ENCODE measurements at places on chromosomes 7 and 10.

- DNase-seq, result no peak
Observed at GRCh38 chr7:42159130-42159529, 77.9 kb downstream of the GLI3 start.

DNA sequence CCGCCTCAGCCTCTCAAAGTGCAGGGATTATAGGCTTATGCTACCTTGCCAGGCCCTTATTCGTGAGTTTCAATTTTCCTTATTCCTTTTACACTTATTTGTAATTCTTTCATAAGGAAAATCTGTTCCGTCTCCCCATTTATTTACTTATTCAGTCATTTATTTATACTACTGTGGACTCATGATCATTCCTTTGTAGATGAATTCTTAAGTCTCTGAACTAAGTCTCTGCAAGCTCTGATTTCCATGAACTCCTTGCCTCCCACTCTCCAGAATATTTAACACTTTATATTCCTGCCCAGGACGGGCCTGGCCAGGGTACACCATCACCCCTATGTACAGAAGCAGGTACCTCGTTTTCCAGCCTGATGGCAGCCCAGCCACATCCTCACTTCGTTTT lies 39.4 kb downstream of the PFKFB3 start:
- DNase-seq, result no peak

DNA sequence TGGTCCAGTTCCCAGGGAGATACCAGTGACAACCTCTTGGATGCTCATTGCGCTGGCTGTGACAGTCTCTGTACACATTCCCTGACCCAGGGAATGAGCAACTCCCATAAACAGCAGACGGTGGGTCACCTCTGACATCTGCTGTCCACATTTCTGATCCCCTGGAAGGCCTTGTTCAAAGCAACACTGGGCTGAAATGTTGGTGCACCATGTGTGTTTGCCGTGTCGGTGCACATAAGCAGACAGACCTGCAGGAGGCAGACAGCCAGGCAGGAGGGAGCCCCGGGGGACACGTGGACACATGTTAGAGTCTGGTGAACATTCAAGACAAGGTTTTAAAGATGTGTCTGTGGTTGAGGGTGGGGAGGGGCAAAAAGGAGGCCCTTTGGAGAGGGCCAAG lies 254.9 kb downstream of the PLXNA4 start:
- no peak for DNase-seq

DNA sequence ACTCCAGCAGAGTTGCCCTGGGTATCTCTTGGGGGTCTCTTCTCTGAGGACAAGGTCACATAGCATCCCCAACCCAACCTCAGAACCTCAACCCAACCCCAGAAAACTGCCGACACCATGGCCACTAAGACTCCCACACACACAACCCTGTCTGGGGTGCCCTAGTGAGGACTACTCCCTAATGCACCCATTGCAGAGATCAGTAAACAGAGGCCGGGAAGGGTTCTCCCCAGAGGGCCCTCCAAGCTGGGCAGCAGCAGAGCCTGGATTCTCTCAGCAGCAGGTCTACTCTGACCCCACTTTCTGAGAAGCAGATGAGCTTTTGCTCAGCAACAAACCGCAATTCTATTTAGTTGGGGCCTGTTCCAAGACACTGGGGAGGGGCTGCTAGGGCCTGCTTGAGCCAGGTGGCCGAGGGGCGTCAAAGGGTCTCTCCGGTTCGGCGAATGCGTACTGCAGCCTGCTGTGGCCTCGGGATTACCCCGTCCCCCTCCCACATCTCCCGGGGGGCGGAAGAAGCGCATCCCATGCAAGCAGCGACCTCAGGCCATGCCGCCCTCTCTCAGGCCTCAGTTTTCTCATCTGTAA lies 828 bp downstream of the OGDHL start:
- no peak for DNase-seq

DNA sequence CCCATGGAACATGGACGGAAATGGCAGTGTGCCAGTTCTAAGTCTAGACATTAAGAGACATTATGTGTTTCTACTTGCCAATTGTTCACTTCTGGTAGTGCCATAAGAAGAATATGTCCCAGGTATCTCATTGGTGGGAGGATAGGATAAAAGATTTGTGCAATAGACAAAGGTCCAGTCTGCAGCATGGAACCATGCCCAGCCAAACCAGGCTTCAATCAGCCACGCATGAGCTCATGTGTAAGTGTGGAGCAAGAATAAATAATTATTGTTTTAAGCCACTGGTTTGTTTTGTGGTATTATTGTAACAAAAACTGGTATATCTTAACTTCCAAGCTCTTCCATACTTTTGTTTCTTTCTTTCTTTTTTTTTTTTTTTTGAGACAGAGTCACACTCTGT lies 153.6 kb upstream of the CTTNBP2 start:
- DNase-seq, result no peak

GRCh38 chr7:70788276-70788675 lies 343.7 kb upstream of the GALNT17 start:
- no peak for DNase-seq

- DNase-seq, result no peak
Observed at GRCh38 chr7:150983893-150984368, 5.8 kb upstream of the KCNH2 start.

GRCh38 chr7:158754746-158755444 lies 50.3 kb upstream of the NCAPG2 start:
- no peak for DNase-seq

DNA sequence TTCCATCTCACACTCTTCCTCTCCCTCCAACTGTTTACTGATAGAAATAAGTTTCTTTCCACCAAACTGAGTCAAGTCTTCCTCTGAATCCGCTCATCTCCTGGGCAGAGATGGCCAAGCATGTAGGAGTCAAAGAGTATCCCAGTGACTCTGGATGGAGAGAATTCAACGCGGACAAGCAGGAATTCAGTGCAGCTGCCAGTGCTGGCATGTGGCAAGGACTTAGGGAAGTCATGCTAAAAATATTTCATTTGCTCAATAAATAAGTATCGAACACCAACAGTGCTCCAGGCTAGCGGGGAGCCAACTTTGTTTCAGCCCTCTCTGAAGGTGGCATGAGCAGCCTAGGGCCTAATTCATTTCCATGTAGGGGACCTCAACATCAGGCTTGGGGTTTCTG lies 351.6 kb upstream of the ZMIZ1 start:
- DNase-seq, result no peak

- no peak for DNase-seq
Observed at GRCh38 chr7:151088856-151089699, 2.8 kb downstream of the AGAP3 start.

GRCh38 chr10:48902096-48902495 lies 37.5 kb downstream of the LRRC18 start:
- no peak for DNase-seq

DNA sequence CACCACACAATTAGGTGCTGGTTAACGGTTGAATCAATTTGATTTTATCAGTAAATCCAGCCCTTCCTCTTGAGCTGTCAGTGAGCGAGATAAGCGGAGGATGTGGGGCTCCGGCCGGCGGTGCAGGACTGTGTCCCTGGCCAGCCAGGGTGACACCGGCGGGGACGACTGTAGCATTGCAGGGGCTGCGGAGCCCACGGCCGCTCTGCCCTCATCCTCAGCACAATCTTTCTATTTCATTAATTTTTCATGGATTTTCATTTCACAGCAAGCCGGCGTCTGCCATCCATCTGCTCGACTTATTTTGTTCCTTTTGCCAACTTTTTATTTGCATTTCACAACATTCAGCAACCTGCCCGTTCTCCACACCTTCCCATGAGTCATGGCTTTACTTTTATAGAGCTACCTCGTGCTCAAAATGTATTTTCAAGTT lies 4.7 kb downstream of the ADARB2 start:
- DNase-seq, result no peak

DNA sequence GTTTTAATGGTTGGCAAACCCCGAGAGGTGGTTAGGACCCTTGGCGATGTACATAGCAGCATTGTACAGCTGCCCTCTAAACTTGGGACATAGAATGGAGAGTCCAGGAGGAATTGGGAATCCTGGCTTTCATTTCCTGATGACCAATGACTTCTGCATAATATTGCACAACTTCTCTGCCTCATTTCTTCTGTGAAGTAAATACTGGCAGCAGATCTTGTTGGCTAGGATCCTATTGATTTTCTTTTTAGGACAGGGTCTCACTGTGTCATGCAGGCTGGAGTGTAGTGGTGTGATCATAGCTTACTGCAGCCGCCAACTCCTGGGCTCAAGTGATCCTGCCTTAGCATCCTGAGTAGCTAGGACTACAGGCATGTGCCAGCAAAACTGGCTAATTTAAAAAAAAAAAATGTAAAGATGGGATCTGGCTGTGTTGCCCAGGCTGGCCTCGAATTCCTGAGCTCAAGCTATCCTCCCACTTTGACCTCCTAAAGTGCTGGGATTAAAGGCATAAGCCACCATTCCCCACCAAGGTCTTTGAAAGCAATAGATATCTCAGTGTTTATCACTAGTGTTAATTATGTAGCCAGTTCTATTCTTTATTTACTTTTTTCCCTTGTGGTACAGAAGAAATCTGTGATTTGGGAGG lies 58.1 kb downstream of the PODXL start:
- DNase-seq, result no peak

All from NCI-H187 (cell line).